ENCODE measurements at places on chromosomes 7 and 10.

DNA sequence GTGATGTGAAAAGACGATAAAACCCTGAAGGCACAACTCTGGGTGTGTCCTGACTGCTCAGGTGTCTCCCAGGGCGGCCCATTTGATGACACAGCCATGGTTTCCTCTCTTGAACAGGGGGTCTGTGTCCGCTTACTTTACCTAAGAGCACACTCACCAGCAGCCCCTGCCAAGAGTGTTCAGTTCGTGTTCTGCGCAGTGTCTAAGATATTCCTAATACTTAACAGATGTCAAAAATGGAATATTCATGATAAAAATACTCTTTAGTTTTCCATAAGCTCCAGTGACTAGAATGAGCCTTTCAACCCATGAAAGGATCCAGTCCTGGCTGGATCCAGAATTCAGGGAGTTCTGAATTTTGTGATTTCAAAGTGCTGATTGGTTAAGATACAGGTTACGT lies 492.4 kb downstream of the TNS3 start:
- DNase-seq, result no peak

DNA sequence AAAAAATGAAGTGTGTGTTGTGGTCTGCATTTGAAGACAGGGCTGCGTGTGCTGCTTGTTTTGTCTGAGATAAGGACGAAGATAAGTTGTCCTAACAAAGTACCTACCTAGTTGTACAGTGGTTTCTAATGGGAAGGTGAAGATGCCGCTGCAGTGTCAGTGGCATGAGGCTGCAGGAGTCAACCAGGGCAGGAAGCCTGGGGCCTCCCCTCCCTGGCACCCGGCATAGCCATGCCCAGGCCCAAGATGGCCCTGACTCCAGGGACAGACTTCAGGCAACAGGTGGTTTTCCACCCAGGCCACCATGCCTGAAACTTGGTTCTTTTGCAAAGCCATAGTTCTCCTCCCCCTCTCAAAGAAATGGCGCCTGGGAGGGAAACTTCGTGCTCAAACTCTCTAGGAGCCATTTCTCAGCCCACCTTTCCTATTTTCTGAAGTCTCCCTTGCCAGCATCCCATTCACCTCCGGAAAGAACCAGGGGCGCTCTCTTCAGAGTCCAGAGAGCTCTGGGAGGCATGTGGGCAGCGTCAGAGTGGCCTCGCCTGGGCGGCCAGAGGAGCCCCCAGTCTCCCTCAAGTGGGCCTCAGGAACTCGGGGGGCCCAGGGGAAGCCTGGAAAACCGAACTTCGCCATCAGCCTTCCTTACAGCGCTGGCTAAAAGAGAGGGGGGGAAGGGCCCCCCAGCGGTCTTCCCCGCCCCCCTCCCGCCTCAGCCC lies 2.1 kb upstream of the KAT6B start:
- no peak for DNase-seq

- no peak for DNase-seq
Measured at GRCh38 chr7:25642849-25643248, 414.6 kb upstream of the NPVF start.

DNA sequence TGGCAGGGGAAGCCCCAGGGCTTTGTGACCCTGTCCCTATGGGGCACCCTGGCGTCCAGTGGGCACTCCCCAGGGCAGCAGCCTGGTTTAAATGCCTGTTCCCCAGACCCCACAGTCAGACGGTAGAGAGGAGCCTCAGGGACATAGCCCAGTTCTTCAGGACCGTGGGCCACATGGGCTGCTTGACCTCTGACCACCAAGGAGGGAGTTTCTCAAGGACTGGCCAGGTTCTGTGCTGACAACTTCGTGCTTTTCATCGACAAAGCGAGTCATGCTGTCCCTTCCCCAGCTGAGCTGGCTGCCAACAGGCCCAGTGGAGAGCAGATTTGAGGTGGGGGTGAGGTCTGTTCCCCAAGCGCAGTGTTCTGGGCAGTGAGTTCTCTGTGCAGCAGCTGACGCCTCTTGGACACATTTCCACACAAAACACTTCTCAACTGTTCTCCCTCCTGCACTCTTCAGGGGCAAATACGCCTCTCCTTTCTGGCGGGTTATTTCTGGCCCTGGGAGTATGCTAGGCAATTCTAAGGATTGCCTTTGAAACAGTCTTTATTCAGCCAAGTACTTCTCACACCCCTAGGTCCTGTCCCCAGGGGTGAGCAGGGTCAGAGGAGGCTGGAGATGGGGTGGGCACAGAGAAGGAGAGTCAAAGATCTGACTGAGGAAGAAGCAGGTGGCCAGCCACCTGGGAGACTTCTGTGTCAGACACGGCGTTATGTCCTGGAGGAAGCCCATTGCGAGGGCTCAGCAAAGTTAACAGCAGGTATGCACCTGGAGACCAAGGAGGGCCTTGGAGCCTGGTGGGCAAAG lies 57.3 kb upstream of the CAMK2B start:
- no peak for DNase-seq

DNA sequence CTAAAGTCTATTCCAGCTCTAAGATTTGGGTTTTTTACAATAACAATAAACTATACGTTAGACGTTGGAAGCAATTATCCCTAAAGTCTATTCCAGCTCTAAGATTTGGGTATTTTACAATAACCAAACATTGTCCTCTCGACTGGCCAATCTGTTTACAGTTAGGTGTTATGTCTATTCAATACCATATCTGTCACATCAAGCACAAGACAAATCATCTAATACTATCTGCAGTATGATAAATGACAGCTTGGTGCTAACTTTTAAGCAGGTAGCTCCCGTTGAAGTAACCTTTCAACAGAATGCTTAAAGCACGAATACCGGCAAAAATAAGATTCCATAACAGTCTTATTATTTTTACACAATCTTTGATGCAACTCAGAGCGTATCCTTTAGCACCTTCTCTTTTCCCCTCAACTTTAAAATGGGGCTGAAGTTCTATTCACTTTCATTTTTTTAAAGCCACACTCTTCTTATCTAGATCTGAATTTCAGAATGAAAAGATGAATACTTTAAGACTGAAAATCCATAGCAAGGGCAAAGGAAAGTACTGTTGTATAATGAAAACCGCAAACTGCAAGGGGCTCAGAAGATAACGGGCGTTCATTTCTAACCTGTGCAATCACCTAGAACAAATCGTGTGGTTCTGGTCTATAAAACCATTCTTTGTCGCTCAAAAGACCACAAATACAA lies 925 bp downstream of the H2AZ2 start:
- no peak for DNase-seq

DNA sequence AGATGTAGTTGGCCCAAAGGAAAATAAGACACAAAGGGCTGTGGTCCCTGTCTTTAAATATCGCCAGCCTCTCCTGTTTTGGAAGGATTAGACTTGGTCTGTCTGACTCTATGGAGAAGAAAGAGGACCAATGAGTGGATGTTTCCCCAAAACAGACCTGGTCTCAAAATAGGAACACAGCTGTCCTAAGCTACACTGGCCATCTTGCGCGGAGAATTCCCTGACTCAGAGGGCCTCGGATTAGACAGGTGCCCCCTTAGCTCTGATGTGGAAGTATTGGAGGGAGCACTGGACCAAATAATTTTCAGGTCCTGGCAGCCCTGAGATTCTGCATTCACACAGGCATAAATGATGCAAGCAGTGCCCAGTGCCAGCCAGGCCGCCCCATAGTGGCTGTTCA lies 56.1 kb downstream of the CHST15 start:
- no peak for DNase-seq

DNA sequence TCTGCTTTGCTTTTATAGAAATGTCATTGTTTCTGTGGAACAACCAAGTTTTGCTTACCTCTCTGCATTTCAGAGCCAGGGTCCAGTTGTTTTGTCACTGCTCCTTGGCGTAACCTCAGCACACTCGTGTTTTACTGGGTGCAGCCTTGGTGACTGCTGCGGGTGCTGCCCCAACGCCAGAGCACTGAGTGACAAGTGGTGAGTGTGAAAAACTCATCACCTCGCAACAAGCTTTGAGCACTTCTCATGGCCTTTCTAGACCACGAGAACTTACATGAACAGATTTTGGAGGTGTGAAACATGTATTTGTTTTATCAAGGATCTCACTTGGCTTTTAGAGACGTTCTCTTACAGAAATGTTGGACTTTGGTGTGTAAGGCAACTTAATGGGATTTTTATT lies 31.0 kb downstream of the GLRX3 start:
- DNase-seq, result no peak

DNA sequence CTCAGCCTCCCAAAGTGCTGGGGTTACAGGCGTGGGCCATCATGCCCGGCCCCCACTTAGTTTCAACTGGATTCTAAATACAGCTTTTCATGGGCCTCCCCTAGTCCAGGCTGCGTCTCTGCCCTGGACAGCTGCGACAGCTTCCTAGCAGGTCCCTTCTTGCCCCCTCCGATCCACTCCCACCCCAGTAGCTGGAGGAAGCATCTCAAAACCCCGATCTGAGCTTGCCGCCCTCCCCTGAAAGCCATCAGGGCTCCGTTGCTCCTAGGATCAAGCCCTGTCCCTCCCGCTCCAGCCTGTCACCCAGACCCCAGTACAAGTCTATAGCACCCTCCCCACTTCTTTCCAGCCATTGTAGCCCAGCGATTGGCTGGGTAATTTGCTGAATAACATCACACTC lies 64.5 kb downstream of the VWA2 start:
- no peak for DNase-seq

- DNase-seq, result no peak
Measured at GRCh38 chr10:74875966-74876365, 49.6 kb downstream of the KAT6B start.

- no peak for DNase-seq
Measured at GRCh38 chr7:157397036-157397720, 60.4 kb downstream of the DNAJB6 start.

- no peak for DNase-seq
Measured at GRCh38 chr10:88896994-88897853, 17.2 kb downstream of the STAMBPL1 start.

DNA sequence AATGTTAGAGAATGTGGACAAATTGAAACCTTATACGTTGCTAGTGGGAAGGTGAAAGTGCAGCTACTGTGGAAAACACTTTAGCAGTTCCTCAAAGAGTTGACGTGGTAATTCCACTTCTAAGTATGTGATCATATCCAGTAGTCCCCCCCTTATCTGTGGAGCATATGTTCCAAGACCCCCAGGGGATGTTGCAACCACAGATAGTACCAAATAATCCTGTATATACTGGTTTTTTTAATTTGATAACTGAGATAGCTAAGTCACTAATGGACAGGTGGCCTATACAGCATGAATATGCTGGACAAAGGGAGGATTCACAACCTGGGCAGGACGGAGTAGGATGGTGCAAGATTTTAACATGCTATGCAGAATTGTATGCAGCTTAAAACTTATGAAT lies 36.8 kb downstream of the PCGF5 start:
- no peak for DNase-seq

DNA sequence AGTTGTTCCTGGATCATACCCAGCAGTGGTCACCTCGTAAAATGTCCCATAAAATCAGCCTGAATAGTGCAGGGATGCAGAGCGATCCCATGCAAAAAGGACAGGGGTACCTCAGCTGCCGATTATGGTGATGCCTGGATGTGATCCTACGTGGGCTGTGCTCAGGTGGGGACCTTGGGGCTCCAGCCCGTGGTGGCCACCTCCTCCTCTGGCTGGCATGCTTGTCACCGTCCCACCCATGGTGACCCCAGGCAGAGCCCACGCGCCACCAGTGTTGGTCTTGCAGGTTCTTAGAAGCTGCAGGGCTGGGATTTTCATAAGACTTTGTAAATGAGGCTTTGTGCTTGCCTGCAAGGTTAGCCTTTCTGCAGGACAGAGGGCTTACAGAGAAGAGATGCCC lies 97.2 kb downstream of the GLRX3 start:
- DNase-seq, result no peak

GRCh38 chr7:141946796-141947195 lies at the start of gene CLEC5A:
TSS of gene CLEC5A (minus strand) at chr7:141946974. CDS start at chr7:141946292, 682 bp downstream.
- no peak for DNase-seq

DNA sequence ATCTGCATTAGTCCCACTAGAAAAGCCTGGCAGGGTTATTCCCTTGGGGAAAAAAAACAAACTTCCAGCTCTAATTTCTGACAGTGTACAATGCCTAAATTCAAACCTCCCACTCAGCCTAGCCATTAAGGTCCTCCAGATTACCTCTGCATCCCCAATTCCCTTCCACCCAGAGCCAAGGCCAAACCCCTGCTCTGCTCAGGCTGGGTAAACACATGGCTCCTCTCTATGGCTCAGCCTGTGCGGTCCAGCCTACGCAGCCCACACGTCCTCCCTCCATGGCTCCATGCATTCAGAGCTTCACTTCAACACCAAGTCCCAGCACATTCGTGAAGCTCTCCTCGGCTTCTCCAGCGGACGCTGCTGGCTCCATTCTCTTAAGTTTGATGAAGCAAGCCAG lies 5.2 kb downstream of the DLG5 start:
- DNase-seq, result no peak

GRCh38 chr10:60283397-60283796 lies 106.3 kb downstream of the ANK3 start:
- no peak for DNase-seq

DNA sequence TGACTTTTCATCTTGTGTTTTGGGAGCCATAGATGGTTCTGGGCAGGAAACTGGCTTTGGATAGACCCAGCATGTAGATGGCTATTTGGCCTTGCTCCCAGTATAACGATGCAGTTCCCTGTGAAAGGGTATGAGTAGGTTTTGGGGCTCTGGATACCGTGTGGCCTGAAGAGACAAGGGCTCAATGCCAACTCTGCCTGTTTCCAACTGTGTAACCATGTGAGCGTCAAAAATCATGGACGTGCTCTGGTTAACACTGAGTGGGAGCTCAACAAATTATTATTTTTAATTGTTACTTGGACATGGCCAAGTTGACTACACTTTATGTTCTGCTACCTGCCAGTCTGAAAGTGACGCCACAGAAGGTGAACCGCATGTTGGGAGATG lies 41.8 kb downstream of the EGFR start:
- DNase-seq, result no peak

DNA sequence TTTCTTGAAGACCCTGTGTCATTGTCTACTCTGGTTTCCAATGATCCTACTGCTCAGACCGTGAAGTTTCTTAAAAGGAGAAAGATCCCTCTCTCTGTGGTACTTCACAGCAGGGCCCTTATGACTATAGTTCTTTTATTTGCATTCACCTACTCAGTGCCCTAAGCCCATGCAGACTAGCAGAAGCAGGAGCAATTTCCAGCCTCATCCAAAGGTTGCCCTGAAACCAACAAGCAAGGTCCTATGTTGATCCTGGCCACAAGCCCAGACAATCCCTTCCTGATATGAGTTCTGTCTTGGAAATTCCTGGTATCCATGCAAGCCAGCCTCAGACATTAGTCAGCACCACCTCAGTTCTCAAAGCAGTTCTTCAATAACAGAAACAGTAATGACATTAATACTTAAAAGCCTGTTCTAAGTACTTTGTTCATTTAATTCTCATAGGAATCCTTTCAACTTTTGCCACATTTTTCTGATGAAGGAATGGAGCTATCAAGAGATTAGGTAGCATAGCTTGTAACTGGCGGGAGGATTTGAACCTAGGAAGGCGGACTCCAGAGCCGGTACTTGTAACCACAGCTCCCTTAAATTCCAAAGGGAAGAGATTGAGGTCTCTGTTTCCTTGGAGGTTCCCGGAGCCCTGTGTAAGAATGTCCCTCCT lies 58.1 kb upstream of the ST8SIA6 start:
- no peak for DNase-seq

GRCh38 chr7:83414947-83415346 lies 234.0 kb downstream of the SEMA3E start:
- no peak for DNase-seq
